NCI-H1694 treated with DMSO at 0.1 percent for 48 hours (cell line): ENCODE measurements at places on chromosomes 2 and 18.

DNA sequence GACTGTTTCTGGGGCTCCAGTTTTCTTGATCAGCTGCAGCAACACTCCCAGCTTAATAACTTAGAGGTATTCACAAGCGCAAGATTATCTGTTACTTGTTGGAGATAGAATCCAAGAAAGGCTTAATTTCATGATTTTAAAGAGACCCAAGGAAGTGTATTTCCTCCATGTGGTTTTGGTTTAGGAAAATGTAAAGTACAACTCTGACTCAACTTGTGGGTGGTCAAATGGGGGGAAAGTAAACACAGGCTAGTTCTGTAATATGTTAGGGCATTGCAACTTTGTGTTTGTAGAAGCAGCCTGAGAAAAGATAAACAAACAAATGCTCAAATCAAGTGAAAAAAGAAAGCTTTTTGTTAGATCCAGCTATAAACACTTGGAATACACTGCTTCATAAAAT is 90.1 kb upstream of the COL3A1 start:
- DNase-seq, result no peak

GRCh38 chr2:54387059-54387991 is 68.8 kb upstream of the SPTBN1 start:
- no peak for DNase-seq

GRCh38 chr2:224574423-224575084 is 10.6 kb downstream of the CUL3 start:
- no peak for DNase-seq

DNA sequence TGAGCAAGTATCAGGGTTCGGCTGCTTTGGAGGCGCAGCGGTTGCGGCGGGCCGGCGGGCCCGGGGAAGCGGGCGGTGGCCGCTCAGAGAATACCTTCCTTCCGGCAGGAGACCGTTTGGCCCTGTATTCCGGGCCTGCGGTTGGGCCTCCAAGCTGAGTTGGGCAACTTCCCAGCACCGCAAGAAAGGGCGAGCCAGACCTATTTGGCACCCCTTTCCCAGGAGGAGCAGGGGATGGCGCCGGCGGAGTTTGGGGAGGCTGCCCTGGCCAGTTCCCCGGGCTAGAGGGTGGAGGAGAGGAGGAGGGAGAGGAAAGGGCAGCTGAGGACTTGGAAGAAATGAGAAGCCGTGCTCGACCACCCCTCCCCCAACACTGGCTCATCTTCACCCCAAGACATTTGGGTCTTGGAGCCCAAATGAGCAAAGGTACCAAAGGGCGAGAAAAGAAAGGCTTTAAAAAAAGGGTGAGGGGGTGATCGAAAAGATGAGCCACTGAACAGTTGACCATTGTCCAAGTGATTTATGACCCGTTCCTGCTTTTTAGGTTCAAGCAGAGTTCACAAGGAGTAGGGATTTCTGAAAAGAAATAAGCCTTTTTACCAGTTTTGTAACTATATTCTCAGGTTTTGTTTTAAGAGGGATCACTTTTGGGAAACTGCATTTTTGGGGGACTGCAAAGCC is 8.4 kb downstream of the HOXD3 start:
- no peak for DNase-seq

GRCh38 chr18:62938006-62938405 is 222.7 kb downstream of the PHLPP1 start:
- no peak for DNase-seq

GRCh38 chr18:34038086-34038485 is 186.6 kb downstream of the NOL4 start:
- no peak for DNase-seq
